ENCODE measurements at places on chromosomes 5 and 9.

GRCh38 chr9:86452201-86452828 lies 98.1 kb upstream of the TUT7 start:
- no peak for DNase-seq

GRCh38 chr5:161548487-161549094 lies 2.1 kb upstream of the GABRB2 start:
- DNase-seq: no peak

DNA sequence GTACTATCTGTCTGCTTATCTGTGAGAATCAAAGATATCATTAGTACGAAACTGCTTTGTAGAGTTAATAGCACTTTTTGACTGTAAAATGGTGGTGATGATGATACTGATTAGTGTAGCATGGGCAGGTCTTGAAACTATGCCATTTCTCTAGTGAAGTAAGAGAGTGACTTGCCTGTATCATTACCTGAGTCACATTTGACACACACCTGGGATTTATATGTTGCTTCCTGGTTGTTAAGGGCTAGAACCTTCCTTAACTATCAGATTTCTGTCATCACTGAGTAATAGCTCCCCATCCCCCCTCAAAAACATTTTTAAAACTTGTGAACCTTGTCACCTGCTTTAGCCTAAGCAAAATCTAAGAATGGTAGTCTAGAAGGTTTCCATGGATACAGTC lies 135.6 kb upstream of the RORB start:
- no peak for DNase-seq

DNA sequence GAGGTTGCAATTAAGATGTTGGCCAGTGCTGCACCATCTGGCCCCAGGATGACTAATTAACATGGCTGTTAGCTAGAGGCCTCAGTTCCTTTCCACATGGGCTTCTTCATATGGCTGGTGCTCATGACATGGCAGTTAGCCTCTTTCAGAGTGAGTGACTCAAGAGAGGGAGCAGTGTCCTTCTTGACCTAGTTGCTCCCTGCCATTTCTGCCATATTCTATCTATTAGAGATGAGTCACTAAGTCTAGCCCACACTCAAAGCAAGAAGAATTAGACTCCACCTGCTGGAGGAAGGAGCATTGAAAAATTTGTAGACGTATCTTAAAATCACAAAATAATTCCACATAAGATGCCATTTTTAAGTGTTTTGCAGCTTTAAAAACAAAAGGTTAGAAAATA lies 651.2 kb upstream of the CCNG1 start:
- no peak for DNase-seq

GRCh38 chr9:127389381-127390247 lies 7.4 kb upstream of the SLC2A8 start:
- no peak for DNase-seq

DNA sequence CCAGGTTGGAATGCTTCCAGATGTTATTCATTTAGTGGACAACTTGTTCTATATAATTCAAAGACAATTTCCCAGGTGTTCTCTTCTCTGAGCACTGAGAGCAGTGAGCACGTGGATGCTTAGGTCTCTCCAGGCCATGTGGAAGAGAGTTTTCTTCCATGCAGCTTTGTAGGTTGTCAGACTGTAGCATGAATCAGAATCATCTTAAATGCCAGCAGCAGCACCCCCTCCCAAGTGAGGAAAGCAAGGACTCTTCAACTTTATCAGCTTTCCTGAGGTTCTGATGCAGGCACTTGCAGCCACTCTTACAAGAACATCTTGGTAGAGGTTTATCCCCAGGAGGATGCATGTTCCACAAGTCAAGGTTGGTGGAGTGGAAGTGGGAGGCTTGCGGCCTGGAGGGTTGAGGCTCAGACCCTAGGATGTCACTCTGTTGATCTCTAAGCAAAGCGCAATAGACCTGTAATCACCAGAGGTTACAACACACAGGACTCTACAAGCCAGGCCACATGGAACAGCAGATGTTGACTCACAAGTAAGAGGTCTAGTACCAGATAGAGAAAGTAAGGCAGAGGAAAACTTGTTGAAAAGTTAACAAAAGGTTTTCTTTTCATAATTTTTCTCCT lies 47.7 kb downstream of the UGCG start:
- no peak for DNase-seq

DNA sequence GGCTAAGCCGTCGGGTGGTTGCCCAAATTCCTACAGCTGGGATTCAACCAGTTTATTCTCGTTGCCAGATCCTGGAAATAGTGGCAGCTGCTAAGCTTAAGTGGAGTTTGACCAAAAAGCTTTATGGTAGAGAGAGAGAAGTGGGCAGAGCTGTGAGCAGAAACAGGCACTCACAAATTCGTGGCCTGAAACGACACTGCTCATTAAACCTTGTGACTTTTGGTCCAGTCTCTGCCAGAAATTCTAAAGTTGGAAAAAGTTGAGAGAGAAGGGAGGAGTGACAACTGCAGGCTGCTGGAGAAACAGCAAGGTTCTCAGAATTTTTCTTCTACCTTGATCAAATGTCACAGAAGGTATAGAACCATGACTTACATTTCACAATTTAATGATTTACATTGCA lies 131.5 kb downstream of the MTX3 start:
- DNase-seq: no peak

- DNase-seq: no peak
Measured at GRCh38 chr9:109166771-109167601, at the start of gene FRRS1L. Gene FRRS1L, minus strand, starts transcription at chr9:109167249. Its CDS starts 111 bp downstream, at chr9:109167138.

DNA sequence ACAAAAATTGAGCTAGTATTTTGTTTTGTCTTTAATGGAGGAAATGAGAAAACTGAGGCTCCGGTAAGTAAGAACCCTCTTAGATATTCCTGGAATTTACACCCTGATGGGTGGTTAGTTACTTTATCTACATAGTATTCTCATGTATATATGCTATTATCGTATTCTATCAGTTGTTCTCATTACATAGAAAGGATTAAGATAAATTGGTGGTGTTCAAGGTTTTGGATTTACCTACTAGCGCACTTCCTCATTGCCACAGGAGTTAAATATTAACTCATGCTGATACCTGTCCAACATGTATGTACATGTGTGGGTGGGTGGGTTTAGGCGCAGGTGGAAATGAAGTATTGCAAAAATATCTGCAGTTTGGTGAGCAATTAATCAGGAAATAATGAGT lies 61.1 kb upstream of the IFNE start:
- DNase-seq: no peak

DNA sequence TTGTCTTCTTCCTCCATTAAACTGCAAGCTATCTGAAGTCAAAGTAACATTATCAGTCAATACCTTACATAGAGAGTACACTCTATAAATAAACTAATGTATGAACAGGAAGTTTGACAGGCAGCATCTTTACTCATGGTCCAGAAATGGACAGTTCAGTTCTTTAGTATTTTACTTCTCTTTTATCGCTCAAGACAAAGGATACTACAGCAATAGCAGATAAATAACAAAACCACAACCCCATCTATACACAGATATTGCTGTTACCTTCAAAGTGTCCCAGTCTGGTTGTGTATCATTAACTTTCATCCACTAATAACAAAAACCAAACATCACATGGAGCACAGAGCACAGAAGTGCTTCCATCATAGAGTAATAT lies 46.4 kb downstream of the SEMA5A start:
- DNase-seq: no peak

GRCh38 chr5:123496892-123497291 lies 15.1 kb upstream of the CSNK1G3 start:
- no peak for DNase-seq

DNA sequence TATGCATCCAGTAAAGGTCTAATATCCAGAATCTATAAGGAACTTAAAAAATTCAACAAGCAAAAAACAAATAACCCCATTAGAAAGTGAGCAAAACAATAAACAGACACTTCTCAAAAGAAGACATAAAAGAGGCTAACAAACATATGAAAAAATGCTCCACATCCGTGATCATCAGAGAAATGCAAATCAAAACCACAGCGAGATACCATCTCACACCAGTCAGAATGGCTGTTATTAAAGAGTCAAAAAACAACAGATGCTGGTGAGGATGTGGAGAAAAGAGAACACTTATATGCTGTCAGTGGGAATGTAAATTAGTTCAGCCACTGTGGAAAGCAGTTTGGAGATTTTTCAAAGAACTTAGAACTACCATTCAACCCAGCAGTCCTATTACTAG lies 86.1 kb downstream of the WWC1 start:
- DNase-seq: no peak

DNA sequence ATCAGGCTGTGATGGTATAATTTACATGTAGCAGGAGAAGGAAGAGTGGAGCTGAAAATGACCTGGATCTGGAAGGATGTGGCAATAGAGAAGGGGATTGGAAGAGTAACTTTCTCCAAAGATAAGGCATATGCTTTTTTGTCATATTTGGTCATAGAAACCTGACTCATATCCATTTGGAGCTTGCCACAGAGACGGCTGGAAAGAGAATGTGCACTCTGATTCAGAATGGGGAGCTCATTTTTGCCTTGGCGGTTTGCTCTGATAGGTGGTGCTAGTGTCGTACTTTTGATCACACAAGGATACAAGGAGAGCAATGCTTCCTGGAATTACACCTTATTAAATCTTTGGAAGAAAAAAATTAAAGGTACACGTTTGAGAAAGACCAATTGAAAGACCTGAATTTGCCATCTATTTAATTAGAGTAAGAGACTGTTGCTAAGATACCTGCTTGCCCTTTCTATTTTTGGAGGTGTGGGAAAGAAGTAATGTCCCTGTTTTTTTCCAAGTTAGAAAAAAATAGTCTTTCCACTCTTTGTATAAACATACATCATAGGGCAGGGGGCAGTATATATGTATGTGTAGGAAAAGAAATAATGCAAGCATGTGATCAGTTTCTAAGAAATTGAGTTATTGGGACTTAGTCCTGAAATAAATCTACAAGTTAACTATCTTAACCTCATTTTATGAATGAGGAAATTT lies 5.4 kb downstream of the LSM11 start:
- DNase-seq: no peak

GRCh38 chr5:18740301-18740700 lies 1106.0 kb downstream of the TAF11L14 start:
- DNase-seq: no peak

DNA sequence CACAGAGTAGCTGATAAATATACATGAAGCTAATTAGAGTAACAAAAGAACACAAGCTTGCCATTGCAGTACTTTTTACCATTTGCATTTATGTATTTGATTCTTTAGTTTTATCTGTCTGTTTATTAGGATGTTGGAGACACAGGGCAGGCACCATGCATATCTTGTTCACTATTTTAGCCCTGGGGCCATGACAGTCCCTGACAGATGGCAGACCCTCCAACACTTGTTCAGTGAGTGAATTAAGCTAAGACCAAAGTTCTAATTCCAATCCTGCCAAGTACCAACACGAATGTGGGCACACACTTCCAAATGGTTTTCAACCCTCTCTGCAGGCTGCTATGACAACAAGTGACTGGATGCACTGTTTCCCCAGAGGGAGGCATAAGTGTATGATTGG lies 12.0 kb upstream of the RARS1 start:
- no peak for DNase-seq

DNA sequence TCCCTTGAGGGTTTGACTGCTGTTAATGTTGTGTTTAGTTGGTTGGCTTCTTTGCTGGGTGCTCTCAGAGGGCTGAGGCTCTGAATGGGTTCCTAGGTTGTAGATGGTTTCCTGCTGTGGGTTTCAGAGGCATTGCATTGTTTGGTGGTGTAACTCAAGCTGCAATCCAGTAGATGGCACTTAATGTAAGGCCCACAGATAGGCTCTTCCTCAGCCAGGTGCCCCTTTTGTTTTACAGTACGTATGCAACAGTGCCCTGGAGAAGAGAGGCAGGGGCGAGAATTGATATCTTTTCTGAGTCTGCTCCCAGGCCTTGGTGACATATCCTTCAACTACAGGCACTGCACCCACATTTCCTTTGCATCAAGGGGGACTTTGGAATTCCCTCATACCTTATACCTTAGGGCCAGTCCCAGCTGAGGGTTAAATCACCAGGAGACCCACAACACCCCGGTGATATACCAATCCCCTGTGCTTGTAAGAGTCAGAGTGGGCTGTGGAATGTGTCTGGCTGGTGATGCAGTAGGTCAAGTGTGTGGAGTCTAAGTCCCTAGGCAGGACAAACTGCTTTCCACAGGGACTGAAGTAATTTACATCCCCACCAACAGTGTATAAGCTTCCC lies 7.0 kb upstream of the UGT3A2 start:
- DNase-seq: no peak

- DNase-seq: no peak
Measured at GRCh38 chr5:43129161-43129560, 8.4 kb downstream of the ZNF131 start.

DNA sequence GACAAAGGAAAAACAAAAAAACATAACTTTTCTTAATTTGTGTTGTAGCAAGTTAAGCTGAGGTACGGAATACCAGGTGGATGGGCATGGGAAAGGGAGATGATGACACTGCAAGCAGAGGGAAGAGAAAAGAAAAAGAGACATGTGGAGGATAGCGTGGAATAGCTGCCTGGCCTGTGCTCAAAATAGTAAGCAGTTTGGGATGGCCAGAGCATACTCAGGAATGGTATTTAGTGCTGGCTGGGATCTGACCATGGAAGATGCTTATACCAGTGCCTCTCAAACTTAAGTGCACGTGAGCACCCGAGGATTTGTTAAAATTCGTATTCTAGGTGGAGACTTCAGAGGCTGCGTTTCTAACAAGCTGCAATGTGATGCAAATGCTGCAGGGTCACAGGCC lies 41.3 kb downstream of the LNPEP start:
- no peak for DNase-seq

DNA sequence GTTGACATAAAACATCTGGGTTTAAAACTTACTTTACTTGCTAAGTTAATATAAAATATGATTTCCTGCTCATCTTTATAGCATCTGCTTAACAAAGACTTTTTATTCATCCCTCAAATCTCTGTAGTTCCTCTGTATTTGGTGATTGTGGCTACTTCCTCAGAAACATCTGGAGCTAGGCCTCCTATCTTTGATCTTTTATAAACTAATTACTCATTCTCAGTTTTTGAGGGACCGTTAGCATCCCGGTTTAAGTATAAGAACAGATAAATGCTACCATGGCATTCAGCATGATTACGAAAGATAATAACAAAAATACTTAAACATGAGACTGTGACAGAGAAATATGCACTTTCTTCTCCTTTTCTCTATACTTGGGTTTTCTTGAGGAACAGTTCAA lies 85.3 kb downstream of the SLC38A9 start:
- DNase-seq: no peak

- no peak for DNase-seq
Measured at GRCh38 chr5:135745897-135746500, 88.5 kb upstream of the SLC25A48 start.

DNA sequence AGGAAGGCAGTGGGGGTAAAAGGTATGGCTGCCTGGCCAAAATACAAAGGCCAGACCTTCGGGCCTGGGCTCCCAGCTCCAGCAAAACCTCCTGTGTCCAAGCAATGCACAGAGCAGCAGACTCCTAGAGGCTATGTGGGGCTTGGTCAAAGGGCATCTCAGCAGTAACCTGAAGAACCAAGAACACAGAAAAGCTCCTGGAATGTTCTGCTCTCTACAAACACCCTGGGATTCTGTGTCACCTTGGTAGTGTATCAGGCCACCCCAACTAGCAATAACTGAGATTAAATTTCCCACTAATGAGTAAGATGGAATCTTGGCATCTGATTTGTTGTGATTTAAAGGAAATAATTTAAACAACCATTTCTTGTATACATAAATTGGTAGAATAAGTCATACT lies 158.6 kb downstream of the GLIS3 start:
- DNase-seq: no peak

- no peak for DNase-seq
Measured at GRCh38 chr5:150286820-150287219, 2.8 kb downstream of the CAMK2A start.
